Stimulated activated CD8-positive, alpha-beta memory T cell treated with anti-CD3 and anti-CD28 coated beads, Interleukin-2, amount 100 ng/mL, for 48 hours (primary cell): ENCODE measurements at places on chromosomes 2 and 18.

- no peak for DNase-seq
These were observed 2.0 kb upstream of the DDX18 start for GRCh38 chr2:117812443-117812842.

DNA sequence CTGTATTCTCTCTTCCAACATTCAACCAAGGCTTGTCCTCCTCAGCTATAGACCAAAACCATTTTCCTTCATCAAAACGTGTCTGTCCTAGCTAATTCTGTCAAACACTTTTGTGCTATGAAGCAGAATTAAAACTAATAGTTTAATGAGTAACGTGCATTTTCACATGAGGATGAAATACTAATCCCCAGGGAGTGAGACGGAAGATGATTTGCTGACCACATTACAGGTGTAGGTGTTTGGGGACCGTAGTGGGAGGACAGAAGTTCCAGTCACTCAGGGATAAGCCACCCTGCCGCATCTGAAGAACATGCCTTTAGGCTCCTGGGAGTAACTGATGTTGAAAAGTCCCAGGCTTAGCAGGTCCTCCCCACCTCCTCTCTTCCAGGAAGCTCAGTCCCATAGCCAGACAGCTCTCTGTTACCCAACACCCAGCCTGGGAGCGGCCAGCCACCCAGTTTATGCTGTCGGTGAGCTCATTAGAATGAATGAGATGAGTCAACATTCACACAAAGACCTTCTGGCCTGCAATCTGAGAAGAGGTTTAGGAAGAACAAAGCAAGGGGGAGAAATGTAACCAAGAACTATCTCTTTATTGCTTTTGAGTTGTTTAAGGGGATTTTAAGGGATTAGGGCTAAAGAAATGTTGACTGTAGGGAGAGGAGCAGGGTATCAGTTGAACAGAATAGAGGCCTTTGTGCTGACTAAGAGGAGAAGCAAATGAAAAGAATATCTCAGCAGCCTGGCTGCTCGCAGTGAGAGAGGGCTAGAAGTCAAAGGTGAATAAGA, 122.5 kb downstream of the FOXI3 start:
- DNase-seq: no peak

DNA sequence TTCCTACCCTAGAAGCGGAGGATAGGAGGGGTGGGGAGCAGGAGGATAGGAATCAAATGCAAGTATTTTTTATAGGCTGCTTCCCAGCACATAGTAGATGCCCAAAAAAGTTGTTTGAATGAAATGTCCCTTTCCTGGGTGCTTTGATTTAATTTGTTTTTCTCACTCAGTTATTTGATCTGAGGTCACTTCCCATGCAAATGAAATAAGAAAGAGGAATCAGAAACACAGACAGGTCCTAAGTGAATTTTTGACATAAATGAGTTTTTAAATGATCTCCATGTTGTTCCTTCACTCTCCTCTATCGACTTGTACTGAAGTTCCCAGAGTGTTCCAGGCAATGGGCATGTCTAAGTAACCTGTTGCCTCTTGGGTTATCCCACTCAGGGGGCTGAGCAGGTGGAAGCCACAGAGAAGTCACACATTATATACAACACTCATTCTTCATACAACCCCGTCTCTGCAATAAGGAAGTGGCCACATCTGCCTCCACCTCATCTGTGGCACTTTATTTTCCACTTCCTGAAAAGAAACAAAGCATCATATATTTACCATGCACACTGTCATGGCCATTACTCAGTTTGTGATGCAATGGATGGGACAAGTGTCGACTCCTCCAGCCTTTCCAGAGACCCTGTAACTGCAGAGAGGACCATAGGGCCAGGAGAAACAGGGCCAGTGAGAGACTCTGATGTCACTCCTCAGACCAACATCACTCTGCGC, 81.9 kb upstream of the ZNF397 start:
- no peak for DNase-seq

GRCh38 chr18:48006415-48007175, 76.1 kb upstream of the SMAD2 start:
- DNase-seq: no peak

DNA sequence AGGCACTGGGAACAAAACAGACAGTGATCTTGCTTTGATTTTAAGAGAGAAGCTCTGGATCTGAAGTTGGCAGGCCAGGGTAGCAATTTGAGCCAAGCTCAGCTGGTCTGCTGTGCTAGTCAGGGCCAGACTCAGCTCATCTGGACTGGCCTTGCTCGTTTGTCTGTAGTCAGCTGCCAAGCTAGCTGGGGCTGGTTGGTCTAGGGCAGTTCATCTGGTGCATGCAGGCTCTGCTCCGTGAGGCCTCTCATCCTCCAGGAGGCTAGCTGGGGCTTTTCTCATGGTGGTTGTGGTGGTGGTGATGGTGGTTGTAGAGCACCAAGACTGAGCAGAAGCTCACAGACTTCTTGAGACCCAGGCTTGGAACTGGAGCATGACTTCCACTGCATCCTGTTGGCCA, 10.3 kb downstream of the FBLN7 start:
- no peak for DNase-seq

DNA sequence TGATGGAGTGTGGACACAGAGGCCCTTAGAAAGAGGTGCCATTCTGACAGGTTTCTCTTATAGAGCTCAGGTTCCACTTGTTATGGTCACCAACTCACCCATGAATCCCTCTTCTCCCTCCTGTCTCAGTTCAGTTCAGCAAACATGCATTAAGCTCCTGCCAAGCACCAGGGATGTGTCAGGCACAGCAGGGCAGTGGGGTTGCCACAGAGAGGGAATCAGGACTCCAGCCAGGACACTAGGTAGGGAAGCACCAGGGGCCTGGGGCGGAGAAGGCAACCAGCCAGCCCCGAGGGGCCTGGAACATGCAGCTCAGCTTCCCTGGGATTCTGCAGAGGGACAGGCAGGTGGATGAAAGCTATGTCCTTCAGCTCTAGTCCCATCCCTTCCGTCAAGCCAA, 44.6 kb downstream of the TOGARAM2 start:
- DNase-seq: no peak

GRCh38 chr2:65429786-65430602, 2.4 kb downstream of the SPRED2 start:
- DNase-seq: no peak

DNA sequence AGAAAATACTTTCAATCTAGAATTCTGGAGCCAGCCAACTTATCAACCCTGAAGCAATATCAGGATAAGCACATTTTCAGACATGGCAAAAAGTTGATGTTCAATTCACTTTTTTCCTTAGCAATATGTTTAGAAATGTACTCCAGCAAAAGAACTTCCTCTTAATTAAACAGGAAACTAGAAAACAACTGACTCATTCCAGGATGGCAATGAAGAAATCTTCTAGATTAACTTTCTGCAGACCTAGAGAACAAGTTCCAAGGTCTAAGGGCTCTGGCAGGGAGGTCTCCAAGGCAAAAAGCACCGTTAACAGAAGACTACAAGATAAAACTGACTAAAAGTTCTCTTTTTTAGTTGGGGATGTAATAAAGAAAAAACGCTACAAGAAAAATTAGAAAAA, 69.2 kb upstream of the VWC2L start:
- DNase-seq: no peak

- DNase-seq: no peak
These were observed 14.8 kb upstream of the STEAP3 start for GRCh38 chr2:119208791-119209203.

DNA sequence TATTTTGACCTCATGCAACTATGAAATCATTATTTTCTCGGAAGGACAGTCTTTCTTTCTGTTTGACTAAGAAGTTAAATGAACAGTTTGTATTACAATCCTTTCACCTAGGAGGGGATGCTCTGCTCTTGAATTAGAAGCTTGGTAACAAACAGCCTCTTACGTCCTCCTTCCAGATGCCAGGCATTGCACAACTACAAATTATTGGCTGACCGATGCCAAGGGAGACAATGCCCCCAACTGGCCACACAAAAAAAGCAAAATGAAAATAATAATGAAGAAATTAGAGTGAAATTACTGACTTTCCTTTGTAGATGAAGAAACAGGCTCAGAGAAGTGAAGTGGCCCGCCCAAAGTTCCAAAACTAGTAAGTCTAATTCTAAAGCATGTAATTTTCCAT, 177.9 kb downstream of the CYRIA start:
- DNase-seq: no peak

GRCh38 chr2:43802135-43802534, 28.3 kb downstream of the DYNC2LI1 start:
- DNase-seq: no peak

- no peak for DNase-seq
These were observed 7.7 kb downstream of the ITGB1BP1 start for GRCh38 chr2:9415516-9416169.

DNA sequence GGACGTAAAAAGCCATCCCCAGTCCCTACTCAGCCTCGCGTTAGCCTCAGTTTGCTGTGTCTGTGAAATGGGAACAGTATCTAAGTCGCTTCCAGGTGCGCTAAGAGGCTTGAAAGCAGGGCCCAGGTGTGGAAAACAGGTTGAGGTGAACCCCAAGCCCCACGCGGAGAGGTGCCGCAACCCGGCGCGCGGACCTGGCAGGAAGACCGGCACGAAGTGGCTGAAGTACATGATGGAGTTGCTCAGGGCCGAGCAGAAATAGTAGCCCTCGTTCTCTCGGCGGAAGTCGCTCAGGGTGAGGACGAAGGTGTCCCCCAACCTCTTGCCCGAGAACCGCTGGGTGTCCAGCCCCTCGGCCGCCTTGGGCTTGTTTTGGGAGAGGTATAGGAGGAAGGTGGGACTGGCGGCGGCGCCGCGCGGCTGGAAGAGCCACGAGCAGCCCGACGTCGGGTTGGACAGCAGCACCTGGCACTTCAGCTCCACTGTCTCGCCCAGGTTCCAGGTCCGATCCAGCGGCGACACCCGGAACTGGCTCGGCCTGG, 508 bp downstream of the CD8A start:
- no peak for DNase-seq

- DNase-seq: no peak
These were observed 229.2 kb upstream of the RAB12 start for GRCh38 chr18:8380006-8380405.

DNA sequence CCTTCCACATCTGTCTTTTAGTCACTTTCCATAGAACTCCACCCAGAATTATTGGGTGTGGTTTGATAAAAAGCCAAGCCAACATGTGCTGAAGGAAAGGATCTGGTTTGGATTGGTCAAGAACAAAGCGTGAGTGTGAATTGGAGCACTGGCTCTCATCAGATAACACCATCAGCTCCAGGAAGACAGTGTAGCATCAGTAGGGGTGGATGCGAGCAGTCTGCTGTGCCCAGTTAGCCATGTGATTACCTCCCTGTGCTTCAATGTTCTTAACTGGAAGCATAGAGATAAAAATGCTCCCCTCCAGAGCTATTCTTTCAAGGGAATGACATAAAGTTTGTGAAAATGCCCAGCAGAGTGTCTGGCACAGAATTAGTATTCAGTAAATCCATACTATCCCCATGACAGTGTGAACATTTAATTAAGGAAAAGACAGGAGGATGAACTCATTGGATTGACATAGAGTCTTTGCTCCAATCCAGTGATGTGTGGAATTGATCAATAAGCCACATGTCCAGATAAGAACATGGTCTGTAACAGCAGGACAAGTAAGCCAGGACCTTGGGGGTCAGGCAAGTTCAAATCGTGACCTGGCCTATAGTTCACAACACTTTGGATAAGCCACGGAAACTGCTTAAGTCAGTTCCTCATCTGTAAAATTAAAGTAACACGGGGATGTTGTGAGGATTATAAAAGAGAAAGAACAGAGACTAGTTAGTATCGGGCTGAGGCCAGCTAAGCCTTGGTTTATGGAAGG, 68.0 kb downstream of the FAM124B start:
- no peak for DNase-seq

- DNase-seq: no peak
These were observed 27.6 kb upstream of the CALCRL start for GRCh38 chr2:187475499-187476248.

DNA sequence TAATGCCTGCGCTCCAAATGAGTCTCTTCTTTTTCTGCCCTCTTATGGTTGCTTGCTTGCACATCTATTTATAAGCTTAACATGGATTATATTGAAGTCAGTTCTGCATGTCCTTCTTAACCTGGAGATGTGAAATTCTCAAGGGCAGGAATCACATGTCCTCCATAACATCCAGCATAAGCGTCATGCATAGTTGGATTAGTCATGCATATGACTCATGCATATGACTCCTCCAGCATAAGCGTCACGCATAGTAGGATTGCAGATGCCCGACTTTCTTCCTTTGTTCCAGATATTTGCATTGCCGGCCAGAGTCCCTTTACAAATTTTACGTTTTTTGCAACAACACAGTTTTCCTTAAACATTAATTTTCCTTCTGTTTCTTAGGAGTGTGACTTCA, 308.6 kb downstream of the TGIF1 start:
- no peak for DNase-seq

DNA sequence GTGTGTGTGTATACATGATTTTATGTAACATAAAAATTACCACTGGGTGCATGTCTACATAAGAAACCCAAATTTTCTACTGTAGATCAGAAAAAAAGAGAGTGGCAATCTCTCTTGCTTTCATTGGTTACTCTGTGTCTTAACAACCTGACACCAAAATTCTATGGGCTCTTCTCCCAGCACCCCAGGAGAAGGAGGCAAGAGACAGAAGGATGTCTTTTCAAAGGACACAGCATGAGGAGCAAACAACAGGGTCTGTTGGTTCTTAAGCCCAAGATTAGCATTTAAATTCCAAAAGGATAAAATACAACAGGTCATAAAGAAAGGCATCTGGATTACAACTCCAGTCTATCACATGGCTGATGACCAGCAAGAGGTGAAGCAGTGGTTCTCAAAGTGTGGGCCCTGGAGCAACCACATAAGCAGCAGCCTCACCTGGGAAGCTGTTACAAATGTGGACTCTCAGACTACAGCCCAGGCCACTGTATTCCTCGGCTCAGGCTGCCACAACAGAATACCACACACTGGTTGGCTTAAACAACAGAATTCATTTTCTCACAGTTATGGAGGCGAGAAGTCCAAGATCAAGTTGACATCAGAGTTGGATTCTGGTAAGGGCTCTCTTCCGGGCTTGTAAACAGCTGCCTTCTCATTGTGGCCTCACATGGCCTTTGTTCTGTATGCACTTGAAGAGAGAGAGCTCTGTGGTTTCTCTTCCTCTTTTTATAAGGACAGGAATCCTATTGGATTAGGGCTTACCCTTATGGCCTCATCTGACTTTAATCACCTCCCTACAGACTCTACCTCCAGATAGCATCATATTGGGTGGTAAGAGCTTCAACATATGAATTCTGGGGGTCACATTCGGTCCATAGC, 79.8 kb upstream of the RNF152 start:
- no peak for DNase-seq

GRCh38 chr2:234631646-234632514, 135.0 kb upstream of the ARL4C start:
- no peak for DNase-seq

DNA sequence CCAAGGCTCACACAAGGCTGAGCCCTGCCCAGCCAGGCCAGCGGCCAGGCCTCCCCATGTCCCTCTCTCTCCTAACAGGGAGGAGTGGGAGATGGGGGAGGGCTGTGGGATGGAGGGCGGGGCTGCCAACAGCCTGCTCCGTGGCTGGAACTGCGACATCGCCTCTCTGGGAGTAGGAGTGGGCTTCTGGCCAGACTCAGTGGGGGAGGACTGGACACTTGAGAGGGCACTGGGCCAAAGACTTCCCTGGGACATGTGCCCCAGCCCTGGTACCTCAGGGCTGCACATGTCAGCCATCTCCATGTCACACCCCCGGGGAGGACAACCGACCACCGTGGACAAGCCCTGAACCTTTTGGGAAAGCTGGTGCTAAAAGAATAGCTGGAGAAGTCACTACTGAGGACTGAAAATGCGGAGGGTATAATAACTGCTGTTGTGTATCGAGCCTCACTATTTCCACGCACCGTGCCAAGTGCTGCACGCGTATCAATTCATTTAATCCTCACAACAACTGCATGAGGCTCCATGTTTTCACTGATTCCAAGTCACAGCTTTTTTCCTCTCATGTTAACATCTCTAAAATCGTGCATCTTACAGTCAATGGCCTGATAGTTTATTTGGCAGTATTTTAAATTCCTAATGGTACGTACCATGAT, 127.3 kb downstream of the MSH2 start:
- no peak for DNase-seq
